ENCODE measurements at places on chromosomes 5 and 9.

GRCh38 chr5:144142139-144142823 is 28.2 kb downstream of the YIPF5 start:
- no peak for DNase-seq

- DNase-seq = no peak
These were observed 27.1 kb upstream of the ACTBL2 start for GRCh38 chr5:57509501-57510260.

DNA sequence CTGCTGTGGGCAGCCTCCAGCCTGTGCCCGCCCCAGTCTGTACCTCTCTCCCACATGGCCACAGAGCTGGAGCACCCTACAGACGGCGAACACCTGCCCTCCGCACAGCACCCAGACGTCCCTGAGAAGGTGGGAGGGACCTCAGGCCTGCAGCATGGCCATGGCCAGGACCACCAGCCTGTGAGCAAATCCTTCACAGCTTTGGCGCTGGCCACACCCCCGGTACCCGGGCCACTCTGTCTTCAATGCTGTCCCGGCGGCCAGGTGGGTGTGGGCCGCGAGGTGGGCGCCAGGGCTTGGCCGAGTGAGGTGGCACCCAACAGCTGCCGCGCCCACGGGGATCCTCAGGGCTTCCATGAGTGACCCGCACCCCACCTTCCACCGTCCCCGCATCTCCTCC is 18.7 kb downstream of the NOTCH1 start:
- no peak for DNase-seq

- no peak for DNase-seq
These were observed 22.4 kb downstream of the RNF130 start for GRCh38 chr5:180049185-180049548.

- no peak for DNase-seq
These were observed 1019.5 kb upstream of the SEMA6A start for GRCh38 chr5:117594166-117594565.

DNA sequence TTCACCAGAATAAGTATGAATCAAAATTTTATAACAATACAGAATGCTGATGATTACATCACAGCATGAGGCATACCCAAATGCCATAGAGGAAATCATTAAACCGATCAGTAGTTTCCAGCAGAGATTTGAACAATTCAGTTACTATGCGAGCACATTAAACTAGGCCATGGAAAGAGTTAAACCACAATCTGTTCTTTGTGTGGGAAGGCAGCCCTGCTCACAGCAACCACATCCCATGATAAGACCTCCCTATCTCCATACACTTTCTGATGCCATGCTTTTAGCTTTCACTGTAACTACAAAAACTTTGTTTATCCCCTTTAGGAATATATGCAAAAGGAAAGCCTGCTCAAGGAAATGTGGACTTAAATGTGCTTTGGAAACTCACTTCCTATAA is 4.5 kb downstream of the NFIB start:
- DNase-seq = no peak

- no peak for DNase-seq
These were observed 78.5 kb upstream of the TBC1D2 start for GRCh38 chr9:98333703-98334582.

DNA sequence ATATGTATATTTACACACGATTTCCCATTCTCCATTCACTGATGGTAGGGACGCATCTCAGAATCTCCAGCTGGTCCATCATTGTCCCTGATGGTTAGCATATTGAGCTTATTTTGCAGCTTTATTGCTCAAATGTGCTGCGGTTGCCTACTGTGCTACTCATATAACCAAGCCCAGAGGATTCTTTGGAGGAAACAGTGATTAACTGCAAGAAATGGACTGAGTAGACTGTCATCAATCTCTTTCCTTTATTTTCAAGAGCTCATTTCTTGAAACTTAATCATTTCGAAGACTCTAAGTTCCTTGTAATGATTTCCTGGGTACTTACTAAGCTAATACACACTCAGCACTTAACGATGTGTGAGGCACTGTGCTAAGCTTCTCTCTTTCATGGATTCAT is 119.0 kb downstream of the MAT2B start:
- DNase-seq = no peak

DNA sequence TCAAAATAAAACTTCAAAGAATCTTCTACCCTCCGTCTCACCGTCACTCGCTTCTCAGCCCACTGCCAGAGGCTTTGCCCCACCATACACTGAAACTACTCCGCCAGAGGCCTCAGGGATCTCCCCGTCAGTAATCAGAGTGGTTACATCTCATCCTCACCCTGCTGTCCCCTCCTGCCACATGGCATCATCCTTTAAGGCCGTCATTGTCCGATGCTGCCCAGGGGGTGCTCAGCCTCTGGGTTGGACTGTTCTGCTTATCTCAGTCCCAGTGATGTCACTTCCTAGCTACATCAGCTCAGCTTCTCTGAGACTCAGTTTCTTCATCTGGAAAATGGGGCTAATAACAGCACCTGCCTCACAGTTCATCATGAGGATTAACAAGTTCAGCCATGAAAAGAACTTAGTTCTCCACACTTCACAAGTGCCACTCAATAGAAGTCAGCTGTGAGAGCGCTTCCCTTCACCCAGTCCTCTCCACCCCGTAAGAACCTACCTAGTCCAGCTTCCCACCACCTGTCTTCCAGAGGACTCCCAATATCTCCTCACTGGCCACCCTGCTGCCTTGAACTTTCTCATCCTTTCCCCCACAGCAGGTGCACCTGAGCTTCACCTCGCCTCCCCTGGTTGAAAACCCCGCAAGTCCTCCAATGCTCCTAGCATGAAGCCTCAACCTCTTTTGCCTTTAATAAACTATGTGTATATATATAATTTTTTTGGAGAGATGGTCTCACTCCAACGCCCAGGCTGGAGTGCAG is 2.8 kb upstream of the IL3 start:
- no peak for DNase-seq

DNA sequence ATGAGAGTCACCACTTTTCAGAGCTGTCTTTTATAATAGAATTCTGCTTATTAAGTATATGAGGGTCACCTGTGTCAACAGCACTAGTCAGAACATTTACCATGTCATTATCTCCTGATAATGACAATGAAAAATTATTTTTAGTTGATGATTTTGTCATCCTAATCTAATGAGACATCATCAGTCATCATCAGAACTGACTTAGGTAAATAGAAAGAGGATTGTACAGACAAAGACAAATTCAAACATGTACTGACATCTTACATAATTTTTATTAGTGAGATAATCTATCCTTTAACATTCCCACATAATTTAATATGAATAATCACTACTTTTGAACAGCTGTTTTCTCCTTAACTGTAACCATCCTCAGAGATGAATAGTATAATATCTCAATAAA is 22.6 kb downstream of the CDH9 start:
- no peak for DNase-seq

GRCh38 chr9:100277166-100277979 is 75.4 kb downstream of the TEX10 start:
- DNase-seq = no peak

- no peak for DNase-seq
These were observed 20.3 kb downstream of the CAMSAP1 start for GRCh38 chr9:135887021-135887507.

DNA sequence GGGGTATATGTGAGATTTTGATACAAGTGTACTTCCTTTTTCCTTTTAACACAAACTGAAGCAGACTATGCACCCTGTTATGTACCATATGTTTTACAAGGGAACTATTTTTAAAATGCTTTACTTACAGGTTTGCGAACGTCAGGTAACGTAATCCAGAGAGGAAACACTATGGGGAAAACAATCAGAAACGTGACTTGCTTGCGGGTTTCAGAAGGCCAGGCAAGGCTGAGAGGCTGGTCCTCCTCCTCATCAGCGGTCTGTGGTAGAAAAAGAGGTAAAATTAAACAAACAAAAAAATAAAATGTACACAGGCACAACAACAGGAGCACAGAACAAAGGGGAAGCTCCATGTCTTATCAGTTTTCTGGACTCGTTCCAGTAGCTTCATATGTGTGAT is 141.2 kb downstream of the ACER2 start:
- DNase-seq = no peak

GRCh38 chr5:41270423-41271251 is 57.3 kb upstream of the C6 start:
- no peak for DNase-seq

DNA sequence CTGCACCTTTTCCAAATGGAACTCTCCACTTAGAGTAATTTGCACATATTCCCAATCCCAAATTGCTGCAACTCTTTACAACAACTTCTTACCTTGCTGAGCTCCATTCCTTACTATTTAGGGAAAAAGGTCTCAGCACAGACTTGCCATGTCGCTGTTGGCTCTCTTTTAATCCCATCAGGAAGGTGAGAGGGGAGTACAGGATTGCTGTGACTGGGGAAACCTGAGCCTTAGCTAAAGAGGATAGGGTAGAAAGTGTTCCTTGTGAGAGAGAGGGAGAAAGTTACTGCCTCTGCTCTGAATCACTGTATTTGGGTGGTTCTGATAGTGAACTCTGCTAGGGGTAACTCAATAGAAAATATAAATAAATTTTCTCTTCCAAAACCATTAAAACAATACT is 43.7 kb upstream of the GABRA1 start:
- no peak for DNase-seq

GRCh38 chr5:1826235-1826980 is 25.2 kb downstream of the NDUFS6 start:
- no peak for DNase-seq

DNA sequence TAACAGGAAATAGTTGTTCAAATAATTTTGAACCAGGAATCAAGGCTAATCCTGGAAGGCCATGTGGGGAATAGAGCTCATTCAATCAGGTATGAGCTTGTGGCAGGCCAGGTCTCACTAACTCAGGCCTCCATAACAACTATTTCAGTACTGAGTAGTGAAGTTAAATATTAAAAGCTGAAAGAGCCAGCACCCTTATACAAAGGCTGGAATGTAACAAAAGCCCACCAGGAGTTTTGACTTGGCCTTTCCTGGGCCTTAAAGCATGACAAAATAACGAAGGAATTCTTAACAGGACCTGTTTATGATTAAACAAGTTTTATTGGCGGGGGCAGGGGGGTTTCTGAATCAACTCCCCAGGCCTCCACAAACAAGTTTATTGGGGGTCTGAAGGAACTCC is 1146.7 kb downstream of the CDH9 start:
- no peak for DNase-seq
